Fibroblast of pulmonary artery (primary cell): ENCODE measurements at places on chromosomes 16 and 17.
A peak's percentile ranks its signal among the peaks of the same experiment; 100 is the strongest.

- no peak for DNase-seq
Observed at GRCh38 chr16:56029026-56029425, 153.9 kb upstream of the CES5A start.

DNA sequence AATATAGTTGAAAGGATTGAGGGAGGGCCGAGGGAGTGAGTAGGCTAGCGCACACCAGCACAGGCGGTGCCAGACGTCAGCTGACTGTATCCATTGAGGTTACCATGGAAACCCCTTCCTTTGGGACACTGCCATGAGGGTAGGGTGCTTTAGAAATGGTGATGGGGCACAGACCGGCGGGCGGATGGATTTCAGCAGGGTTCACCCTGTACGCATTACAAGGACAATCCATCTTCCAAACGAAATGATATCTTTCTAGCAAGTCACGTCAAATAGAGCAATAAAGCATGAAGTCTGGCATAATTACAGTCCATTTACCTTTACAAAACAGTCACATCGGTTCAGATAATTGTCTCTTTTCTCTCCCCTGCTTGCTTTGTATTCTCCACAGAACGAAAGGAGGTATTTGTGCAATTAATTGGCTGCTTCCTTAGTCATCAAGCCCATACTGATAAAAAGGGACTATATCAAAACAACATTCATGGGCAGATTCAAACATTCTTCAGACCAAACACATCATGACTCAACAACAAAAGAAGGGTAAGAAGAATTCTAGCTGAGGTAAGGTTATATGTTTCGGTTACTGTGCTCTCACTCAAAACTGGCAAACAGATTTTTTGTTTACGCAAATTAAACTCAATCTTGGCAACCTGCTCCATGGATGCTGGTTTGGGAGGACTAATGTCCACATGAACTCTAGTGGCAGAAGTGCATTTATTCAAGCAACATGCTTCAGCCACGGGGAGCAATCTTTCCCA lies 140.6 kb downstream of the CDK5R1 start:
- peak; percentile 17 for DNase-seq

- DNase-seq = no peak
Observed at GRCh38 chr16:9567666-9568065, 476.2 kb downstream of the HAPSTR1 start.

DNA sequence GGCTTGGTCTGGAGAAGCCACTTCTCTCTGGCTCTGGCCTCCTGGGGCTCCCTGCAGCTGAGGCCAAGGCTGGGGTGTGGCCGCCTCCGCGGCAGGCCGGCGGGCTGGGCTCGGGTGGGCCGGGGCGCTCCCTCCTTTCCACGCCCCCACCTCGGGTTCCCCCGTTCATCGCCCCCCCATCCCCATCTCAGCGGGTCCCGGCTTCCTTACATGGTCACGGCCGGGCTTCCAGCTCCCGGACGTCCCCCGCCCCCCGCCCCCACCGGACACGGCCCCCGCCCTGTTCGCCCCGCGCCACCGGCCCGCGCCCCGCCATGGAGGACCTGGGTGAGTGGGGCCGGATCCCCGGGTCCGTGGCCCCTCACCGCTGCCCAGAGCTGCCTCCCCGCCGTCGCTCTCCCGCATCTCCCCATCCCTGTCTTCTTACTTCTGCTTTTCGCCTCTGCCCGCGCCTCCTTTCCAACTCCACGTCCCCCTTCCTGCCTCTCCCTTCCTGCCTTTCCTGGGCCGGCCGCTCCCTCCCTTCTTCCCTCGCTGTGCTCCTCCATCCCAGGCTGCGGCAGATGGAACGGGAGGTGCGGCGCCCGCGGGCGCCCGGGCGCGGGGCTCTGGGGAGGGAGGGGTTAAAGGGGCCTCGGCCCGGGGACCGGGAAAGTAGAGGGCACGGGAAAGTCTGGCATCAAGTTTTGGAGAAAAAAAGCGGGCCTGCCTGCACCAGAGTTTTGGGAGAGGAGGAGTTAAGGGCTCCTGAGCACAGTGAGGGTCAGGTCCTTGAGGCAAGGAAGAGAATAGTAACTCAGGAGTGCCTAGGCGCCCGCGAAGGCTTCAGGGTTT lies at the start of gene TGFB1I1:
TSS of gene TGFB1I1 (plus strand) at position 278 of the 834 bp plus-strand sequence. CDS start at position 315, 37 bp downstream.
- DNase-seq = peak; percentile 85

DNA sequence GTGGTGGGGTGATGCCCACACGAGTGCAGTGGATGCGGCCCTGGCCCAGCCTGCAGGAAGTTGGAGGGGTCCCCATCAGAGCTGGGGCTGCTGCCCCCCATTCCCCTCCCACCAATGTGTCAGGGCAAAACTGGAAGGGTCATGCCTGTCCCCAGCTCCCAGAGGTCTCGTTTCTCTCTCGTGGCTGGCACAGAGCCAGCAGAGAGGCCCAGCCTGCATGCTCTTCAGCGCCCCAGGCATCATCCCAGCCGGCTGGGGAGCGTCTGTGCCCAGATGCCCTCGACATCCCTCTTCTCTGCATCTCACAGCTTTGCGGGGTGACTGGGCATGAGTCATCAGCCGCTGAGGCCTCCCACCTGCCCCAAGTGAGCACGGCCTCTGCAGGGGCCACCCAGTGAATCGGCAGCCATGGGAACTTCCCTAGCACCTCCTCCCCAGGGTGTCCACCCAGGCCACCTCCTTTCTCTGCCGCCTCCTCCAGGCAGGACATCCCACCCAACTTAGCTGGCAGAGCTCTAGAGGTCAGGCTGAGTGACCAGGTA lies 9.8 kb upstream of the CSNK1D start:
- peak; percentile 64 for DNase-seq

GRCh38 chr16:69767459-69768229 lies 5.5 kb downstream of the WWP2 start:
- DNase-seq = no peak

- no peak for DNase-seq
Observed at GRCh38 chr17:14381606-14382005, 80.7 kb downstream of the HS3ST3B1 start.

GRCh38 chr16:1781758-1782407 lies 488 bp downstream of the SPSB3 start:
- DNase-seq = no peak

GRCh38 chr17:14372905-14373613 lies 72.2 kb downstream of the HS3ST3B1 start:
- DNase-seq = no peak

DNA sequence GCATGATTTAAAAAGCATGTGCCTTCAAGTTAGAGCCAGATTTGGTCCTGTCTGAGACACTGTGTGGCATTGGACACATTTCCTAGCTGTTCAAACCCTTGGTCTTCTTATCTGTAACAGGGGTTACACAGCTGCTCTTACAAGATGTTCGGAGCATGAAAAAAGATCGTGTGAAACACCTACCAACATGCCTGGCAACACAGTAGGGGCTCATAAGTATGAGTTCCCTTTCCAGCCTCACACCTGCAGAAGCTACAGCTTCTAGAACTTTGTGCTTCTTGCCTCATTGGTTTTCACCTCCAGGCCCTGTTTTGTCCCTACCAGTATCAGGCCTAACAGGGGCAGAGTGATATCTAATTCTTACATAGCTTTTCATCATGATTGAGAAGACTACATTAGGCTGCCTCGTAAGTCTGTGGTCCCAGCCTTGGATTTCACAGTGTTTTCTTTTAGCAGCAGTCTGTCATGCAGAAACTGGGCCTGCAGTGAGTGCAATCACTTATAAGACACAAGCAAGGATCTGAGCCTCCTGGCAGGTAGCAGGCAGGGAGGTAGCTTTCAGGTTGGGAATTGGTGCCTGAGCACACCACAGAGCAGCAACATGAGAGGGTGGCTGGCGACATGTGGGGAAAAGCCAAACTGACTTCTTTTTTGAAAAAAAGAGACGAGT lies 78.8 kb downstream of the CCDC182 start:
- no peak for DNase-seq

GRCh38 chr16:69762814-69763598 lies 874 bp downstream of the WWP2 start:
- peak; percentile 53 for DNase-seq
